ENCODE measurements at places on chromosomes 11 and 22. TPM values are rescaled to one million over a fixed set of nuclear protein-coding genes. Genes with fewer than 3 reads are reported as not detected.

DNA sequence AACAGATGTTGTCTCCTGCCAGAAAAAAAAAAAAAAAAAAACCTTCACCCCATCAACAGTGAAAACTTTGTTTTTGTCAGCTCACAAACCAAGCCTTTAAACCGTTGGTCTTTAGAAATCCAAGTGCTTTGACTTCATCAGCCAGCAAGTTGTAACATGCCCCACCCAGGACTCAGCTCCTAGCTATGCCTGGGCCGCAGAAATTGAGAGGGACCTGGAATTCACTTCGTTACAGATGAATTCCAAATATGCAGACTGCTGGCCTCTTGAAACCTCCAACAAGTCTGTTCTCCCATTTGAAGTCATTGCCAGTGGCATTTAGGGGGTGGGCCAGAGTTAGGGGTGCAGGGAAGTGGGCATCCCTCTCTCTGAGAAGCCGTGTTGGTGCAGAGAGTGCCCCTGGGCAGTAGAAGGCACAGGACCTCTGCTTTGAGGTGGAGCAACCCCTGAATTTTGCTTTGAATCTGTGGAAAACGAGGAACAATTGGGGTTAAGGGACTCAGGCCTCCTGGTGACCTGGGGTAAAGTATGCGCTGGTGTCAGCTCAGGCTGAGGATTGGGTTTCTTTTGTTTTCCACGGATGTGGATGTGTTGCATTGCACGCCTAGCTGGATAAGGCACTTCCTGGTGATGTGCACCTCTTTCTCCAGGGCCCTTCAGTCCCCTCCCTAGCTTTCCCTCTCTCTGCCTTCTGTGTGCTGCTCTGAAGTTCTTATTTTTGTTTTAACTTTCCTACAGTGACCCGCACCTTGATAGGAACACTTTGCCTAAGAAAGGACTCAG, 109.5 kb downstream of the DBX1 start:
- no peak for DNase-seq

GRCh38 chr11:13349581-13349980, 72.0 kb downstream of the BMAL1 start:
- DNase-seq, result no peak

GRCh38 chr22:46138058-46138797, 12.1 kb upstream of the PPARA start:
- DNase-seq, result no peak

- no peak for DNase-seq
Measured at GRCh38 chr22:29718949-29719898, 579 bp upstream of the CABP7 start.

GRCh38 chr11:105781807-105782206, 171.9 kb downstream of the GRIA4 start:
- no peak for DNase-seq

DPAGT1 gene
- 46.0 TPM for polyA plus RNA-seq

WNT7B gene
- polyA plus RNA-seq, result 10.9 TPM

All from left renal pelvis (tissue), 4 donors.